ENCODE measurements at places on chromosomes 4 and X.
A peak's percentile ranks its signal among the peaks of the same experiment; 100 is the strongest.

GRCh38 chrX:10769696-10770619 is 149.6 kb upstream of the MID1 start:
- H3K4me1 ChIP-seq: peaks cover 9% of the 10 kb centered on the region
- H3K4me3 ChIP-seq: peak overlapping the region; percentile 36
- H3K27ac ChIP-seq: peak overlapping the region; percentile 73
- peak; percentile 53 for DNase-seq

DNA sequence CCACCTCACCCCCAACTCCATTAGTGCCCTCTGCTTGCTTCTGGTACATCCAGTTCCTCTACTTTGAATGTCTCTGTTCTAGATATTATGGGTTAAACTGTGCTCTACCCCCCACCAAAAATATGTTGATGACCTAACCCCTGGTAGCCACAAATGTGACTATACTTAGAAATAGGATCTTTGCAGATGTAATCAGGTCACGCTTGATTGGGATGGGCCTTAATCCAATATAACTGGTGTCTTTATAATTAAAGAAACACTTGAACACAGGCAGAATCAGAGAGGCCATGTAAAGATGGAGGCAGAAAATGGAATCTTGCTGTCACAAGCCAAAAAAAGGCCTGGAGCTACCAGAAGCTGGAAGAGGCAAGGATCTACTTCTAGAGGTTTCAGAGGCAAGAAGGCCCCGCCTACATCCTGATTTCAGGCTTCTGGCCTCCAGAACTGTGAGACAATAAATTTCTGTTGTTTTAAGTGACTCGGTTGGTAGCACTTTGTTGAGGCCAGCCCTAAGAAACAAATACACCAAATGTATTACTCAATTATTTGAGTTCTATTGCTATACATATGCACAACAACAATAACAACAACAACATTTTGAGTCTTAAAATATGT is 220.0 kb downstream of the PPP3CA start:
- no peaks in the 10 kb centered on the region for H3K36me3 ChIP-seq
- DNase-seq: no peak
- peaks cover 5% of the 10 kb centered on the region for H3K4me1 ChIP-seq
- H3K27me3 ChIP-seq: no peaks in the 10 kb centered on the region
- no peak overlapping the region for H3K4me3 ChIP-seq

DNA sequence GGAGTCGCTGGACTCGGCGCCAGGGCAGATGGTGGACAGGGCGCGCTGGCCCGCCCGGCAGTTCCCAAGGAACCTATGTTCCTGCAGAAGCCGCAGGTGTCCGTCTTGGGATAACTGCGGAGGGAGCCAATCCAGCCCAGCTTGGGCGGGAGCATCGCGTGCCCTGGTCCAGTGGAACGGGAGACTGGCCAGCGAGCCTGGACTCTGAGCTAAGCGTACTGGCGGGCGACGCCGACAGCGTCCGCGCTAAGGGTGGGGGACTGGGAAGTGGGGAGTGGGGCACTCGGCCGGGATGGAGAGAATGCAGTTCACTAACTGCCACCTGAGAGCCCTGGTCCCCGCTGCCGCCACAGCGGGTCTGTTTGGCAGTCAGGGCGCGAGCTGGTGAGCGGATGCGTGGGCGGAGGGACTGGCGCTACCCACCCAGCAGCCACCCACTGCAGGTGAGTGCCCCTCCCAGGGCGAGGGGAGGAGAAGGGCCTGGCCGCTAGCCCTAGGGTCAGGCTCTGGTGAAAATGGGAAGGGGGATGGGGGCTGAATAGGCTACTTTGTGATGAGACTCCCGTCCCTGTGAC is 1.3 kb upstream of the MAMLD1 start:
- H3K4me3 ChIP-seq: peak overlapping the region; percentile 55
- no peaks in the 10 kb centered on the region for H3K36me3 ChIP-seq
- peaks cover 73% of the 10 kb centered on the region for H3K27me3 ChIP-seq
- H3K4me1 ChIP-seq: no peaks in the 10 kb centered on the region
- DNase-seq: peak; percentile 36

- DNase-seq: no peak
- no peak overlapping the region for H3K27ac ChIP-seq
- no peaks in the 10 kb centered on the region for H3K36me3 ChIP-seq
- H3K4me3 ChIP-seq: no peak overlapping the region
- no peaks in the 10 kb centered on the region for H3K4me1 ChIP-seq
- no peaks in the 10 kb centered on the region for H3K27me3 ChIP-seq
Observed at GRCh38 chrX:120464411-120464810, 4.7 kb downstream of the LAMP2 start.

DNA sequence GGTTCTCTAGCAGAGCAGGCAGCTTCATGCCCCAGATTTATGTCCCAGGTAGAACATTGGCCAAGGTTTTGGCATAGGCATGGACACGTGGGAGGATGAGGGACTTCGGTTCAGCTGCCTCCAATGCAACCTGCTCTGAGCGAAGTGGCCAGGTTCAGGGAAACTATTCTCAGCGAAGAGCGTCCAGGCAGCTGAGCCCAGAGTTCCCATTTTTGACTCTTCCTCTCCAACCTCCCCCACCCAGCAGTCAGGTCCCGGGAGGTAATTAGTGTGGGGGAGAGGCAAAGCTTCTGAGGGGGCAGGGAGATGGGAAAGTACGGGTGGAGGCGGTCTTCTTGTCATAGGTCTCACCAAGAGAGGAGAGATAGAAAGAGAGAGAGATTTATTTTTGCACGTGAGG is 1.0 kb downstream of the GABRA4 start:
- H3K36me3 ChIP-seq: no peaks in the 10 kb centered on the region
- H3K27ac ChIP-seq: no peak overlapping the region
- peaks cover 100% of the 10 kb centered on the region for H3K27me3 ChIP-seq

- H3K36me3 ChIP-seq: no peaks in the 10 kb centered on the region
- H3K27ac ChIP-seq: no peak overlapping the region
- H3K27me3 ChIP-seq: no peaks in the 10 kb centered on the region
- DNase-seq: no peak
- H3K4me1 ChIP-seq: peaks cover 17% of the 10 kb centered on the region
Observed at GRCh38 chr4:101177154-101177553, 170.2 kb downstream of the PPP3CA start.

DNA sequence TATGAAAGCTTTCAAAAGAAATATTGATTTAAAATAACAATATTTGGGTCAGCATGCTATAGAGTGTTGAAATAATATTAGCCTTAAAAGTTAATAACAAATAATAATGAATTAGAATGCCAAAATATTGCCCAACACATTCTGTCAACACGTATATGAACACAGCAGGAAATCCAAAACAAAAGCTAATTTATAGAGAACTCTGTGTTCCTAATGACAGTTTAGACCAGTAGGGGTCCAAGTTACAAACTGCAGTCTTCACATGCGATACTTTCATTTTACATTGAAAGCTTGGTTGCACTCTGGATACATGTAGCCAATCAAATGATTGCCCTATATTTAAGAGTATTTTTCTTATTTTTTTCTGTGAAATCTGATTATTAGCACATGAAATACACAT is 274.4 kb downstream of the DCTD start:
- DNase-seq: no peak
- H3K4me1 ChIP-seq: no peaks in the 10 kb centered on the region
- H3K36me3 ChIP-seq: peaks cover 8% of the 10 kb centered on the region
- no peaks in the 10 kb centered on the region for H3K27me3 ChIP-seq
- H3K27ac ChIP-seq: no peak overlapping the region

- no peak overlapping the region for H3K27ac ChIP-seq
- H3K27me3 ChIP-seq: peaks cover 60% of the 10 kb centered on the region
- H3K4me1 ChIP-seq: peaks cover 19% of the 10 kb centered on the region
- H3K4me3 ChIP-seq: peak overlapping the region; percentile 57
Observed at GRCh38 chr4:1793940-1794808, 1.1 kb downstream of the FGFR3 start.

- H3K36me3 ChIP-seq: no peaks in the 10 kb centered on the region
- DNase-seq: no peak
- no peak overlapping the region for H3K4me3 ChIP-seq
- no peaks in the 10 kb centered on the region for H3K27me3 ChIP-seq
Observed at GRCh38 chr4:47667552-47667951, 170.3 kb downstream of the CORIN start.

GRCh38 chr4:100461807-100462605 is 55.8 kb downstream of the EMCN start:
- no peaks in the 10 kb centered on the region for H3K4me1 ChIP-seq
- H3K4me3 ChIP-seq: no peak overlapping the region
- H3K36me3 ChIP-seq: no peaks in the 10 kb centered on the region
- DNase-seq: no peak

DNA sequence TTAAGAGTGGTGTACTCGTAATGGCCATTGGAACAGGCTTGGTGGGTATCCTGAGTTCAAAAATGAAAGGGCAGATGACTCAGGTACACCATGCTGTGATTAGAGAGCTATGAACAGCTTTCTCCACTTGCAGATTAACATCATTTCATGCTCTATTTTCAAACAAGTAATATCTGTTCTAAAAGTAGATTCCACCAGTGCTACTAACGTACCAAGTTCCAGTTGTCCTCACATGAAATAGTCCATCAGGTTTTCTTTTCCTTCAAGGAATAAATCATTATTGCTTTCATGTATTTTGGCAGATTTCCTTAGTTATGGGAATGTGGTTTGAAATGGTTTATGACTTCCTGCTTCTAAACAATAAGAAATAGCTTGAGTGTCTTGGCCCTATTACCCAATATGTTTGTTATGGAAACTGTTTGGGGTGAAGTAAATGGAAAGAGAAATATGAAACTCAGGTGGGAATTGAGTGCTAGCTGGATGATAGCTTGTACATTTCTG is 49.9 kb downstream of the PCDH7 start:
- H3K27me3 ChIP-seq: no peaks in the 10 kb centered on the region
- no peak overlapping the region for H3K4me3 ChIP-seq
- no peak overlapping the region for H3K27ac ChIP-seq
- DNase-seq: no peak

GRCh38 chr4:157447195-157447594 is 226.7 kb downstream of the GRIA2 start:
- H3K27me3 ChIP-seq: no peaks in the 10 kb centered on the region
- H3K4me3 ChIP-seq: no peak overlapping the region
- H3K27ac ChIP-seq: no peak overlapping the region
- no peaks in the 10 kb centered on the region for H3K36me3 ChIP-seq

All from neural progenitor cell (in vitro differentiated cells).